ENCODE measurements at places on chromosomes 3 and 15.
A peak's percentile ranks its signal among the peaks of the same experiment; 100 is the strongest.

DNA sequence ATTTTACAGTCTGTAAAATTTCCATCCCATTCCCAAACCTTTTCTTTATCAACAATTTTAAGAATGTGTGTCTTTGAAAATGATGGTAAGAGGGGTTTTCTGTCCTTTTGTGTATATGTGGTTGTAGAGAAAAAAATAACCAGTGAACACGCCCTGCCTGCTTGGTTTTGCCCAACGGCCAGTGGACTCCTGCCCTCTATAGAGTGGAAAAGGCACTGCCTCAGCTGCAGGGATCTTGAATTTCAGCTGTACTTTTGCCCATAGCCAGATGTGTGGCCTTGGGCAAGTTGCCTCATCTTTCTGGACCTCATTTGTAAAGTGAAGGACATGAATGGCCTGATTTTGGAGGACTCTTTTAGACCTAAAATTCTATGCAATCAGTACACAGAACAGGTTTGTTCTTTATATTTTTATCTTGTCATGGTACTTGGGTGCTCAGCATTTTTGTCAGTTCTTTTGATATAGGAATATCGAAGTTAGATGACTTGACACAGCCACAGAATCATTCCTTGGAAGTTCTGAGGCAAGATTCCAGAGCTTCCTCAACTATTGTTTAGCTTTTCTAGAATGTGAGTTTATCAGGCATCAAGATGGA is 81.0 kb downstream of the CLDN11 start:
- DNase-seq: peak; percentile 61

- no peak for DNase-seq
These were observed 82.6 kb downstream of the PDZRN3 start for GRCh38 chr3:73542136-73542535.

- no peak for DNase-seq
These were observed 136.9 kb downstream of the LEKR1 start for GRCh38 chr3:156963096-156963495.

DNA sequence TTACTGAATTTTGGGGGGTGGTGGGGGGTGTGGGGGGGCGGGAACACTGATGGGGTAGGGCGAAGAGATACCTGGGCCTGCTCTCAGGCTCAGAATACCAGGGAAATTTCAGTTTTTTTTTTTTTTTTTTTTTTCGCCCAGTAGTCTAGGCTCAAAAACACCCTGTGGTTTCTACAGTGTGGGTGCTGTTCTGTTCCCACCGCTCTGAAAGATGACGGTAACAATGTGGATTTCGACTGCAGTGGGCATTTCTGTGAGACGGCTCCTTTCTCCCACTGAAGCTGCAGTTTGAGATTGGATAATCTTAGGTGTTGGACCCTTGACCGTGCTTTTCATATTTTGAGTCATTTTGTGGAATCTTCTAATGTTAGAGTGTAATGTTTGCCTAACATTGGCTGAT is 143.8 kb upstream of the RGMA start:
- no peak for DNase-seq

GRCh38 chr15:33476076-33476475 is 165.3 kb downstream of the RYR3 start:
- DNase-seq: no peak

GRCh38 chr3:139358841-139359562 is 15.2 kb downstream of the MRPS22 start:
- peak; percentile 11 for DNase-seq

GRCh38 chr3:31833391-31834190 is 147.5 kb downstream of the OSBPL10 start:
- DNase-seq: no peak

DNA sequence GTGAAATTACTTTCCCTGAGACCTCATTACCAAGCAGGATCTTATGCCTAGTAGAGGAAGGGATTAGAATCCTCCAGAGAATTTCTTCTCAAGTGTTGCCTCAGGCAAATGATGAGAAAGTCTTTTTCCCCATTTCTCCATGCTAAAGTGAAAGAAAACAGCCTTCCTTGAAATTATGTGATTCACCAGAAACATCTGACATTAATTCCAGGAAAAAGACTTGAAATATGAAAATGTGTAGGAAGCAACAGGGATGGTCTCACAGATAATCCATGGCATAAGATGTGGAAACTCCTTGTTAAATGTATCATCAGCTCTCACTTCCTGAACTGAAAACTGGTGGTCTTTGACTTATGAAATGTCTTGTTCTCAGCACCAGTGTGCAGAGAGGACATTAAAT is 17.9 kb upstream of the ABI3BP start:
- DNase-seq: no peak

DNA sequence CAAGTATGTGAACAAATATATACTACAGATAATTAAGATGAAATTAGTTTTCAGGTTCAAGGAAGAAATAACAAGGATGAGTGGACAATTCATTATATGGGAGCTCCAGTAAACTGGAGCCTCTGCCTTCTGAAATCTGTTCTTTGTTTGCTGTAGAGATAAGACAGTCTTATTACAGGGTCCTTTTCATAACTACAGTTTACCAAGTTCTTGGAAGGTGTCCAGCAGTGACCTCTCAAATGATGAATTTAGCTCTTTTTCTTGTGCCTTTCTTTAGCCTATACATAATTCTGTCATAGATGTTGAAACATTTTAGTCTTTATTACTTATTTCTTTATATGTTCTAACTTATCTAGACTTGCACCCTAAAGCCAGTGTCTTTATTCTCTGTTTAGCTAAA is 89.7 kb upstream of the GBE1 start:
- DNase-seq: no peak

DNA sequence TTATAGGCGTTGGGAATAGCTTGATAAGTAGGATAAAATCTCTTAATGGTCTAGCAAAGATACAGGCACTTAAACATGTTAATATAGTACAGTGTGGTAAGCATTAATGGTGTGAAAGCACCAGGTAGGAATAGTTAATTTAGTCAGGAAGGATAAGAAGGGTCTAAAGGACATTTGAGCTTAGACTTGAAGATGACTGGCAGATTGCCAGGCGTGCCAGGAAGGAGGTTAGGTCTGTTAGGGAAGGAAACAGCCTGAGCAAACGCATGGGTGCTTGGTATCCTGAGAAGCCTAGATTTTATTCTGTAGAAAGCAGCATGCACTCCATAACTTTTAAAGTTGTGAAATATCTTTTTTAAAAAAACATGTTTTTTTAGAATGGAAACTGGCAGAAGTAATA is 17.7 kb downstream of the SEC62 start:
- DNase-seq: no peak

DNA sequence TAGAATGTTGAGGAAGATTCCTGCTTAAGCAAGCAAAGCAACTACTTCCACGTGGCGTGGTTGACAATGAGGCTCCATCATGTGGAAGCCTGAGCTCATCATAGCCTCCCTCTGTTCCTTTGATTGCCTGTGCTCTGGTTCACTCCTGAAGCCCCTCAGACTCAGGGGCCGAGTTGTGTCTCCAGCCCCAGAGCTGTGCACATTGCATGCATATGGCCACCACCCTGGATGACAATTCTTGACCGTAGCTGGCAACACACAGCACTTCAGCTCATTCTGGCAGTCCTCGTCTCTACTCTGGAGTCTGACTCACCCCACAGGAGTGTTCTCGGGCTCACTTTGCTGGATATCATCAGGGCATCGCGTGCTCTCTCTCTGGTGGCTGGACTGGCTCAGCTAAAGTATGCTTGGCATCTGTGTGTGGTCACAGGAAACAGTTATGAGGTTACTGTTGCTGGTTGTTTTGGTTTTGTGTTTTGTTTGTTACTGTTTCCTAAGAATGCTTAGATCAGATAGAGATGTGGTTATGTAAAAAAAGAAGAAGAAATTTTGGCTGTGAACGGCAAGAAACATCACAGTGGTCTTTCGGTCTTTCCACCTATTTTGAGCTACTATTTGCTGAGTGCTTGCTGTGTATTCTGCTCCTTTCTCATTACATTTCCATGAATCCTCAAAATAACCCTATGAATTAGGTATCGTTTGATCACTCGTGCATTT is 41.6 kb upstream of the MRPS22 start:
- no peak for DNase-seq

- peak; percentile 52 for DNase-seq
These were observed 64.4 kb downstream of the LINGO1 start for GRCh38 chr15:77568014-77568972.

GRCh38 chr15:60571008-60571420 is 92.1 kb upstream of the ICE2 start:
- no peak for DNase-seq

DNA sequence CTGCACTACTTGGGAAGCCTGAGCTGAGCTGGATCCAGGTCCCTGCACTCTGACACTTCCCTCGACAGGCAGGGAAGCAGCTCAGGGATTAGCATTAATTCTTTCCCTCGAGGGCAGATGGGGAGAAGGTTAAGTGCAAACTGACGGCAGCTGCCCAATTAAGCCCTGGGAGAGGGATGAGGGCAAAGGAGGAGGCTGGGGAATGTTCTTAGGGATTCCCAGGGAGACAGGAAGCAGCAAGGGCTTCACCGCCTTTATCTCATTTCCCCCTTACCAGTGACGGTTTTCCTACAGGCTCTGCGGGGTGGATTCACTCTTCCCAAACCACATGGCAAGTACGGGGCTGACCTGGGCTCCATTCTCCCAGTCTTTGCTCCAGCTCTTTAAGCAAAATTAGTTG is 519.0 kb upstream of the PROK2 start:
- DNase-seq: no peak

- no peak for DNase-seq
These were observed 111.2 kb downstream of the EOMES start for GRCh38 chr3:27610800-27611525.

DNA sequence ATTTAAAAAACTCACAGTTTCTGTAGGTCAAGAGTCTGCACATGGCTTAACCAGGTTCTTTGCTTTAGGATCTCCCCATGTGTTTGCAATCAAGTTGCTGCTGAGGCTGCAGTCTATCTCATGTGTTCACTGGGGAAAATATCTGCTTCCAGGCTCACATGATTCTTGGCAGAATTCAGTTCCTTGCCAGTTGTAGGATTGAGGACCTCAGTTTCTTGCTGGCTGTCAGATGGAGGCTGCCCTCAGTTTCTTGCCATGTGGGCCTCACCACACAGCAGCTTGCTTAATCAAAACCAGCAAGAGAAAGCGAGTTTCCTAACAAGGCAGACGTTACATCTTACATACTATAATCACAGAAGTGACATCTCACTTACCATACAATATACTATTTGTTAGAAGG is 10.0 kb upstream of the TBC1D5 start:
- no peak for DNase-seq

- no peak for DNase-seq
These were observed 2.0 kb downstream of the AP2M1 start for GRCh38 chr3:184176377-184177330.

GRCh38 chr3:58801541-58801940 is 135.0 kb upstream of the FAM3D start:
- DNase-seq: no peak

- no peak for DNase-seq
These were observed 2.4 kb downstream of the HYAL3 start for GRCh38 chr3:50296721-50297383.

GRCh38 chr3:170257145-170257544 is 34.9 kb downstream of the PRKCI start:
- DNase-seq: no peak

DNA sequence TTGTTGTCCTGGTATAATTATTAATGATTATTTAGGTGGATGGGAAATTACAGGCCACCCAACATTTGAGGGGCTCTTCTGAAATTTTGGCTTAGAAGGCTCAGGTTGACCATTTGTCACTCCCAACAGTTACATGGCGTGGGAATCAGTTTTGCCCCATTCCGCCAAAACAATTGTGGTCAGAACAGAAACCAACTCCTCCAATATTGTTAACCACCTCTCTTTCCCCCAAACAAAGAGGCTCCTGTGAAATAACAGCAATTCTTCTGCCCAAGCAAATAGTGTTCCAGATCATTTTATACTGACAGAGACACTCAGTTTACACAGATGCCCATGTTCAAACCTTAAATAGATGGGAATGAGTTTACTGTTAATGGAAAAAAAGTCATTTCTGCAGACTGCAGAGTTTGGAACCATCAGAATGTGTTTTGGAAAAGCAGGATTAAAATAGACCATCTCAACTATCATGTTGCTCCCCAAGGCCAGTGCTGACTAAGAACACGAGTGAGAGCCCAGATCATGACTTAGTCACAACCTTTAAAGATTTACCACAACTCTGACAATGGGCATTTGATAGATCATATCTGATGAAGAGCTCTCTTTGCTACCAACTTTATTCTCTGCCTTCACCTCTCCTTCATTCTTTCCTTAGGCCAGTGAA is 102.1 kb downstream of the DUT start:
- DNase-seq: no peak

- DNase-seq: peak; percentile 32
These were observed 28.5 kb downstream of the UBE2E1 start for GRCh38 chr3:23834082-23834870.

- peak; percentile 9 for DNase-seq
These were observed 140.7 kb upstream of the MEF2A start for GRCh38 chr15:99424978-99425656.

- DNase-seq: peak; percentile 86
These were observed 45.7 kb downstream of the WDR76 start for GRCh38 chr15:43872416-43873020.

DNA sequence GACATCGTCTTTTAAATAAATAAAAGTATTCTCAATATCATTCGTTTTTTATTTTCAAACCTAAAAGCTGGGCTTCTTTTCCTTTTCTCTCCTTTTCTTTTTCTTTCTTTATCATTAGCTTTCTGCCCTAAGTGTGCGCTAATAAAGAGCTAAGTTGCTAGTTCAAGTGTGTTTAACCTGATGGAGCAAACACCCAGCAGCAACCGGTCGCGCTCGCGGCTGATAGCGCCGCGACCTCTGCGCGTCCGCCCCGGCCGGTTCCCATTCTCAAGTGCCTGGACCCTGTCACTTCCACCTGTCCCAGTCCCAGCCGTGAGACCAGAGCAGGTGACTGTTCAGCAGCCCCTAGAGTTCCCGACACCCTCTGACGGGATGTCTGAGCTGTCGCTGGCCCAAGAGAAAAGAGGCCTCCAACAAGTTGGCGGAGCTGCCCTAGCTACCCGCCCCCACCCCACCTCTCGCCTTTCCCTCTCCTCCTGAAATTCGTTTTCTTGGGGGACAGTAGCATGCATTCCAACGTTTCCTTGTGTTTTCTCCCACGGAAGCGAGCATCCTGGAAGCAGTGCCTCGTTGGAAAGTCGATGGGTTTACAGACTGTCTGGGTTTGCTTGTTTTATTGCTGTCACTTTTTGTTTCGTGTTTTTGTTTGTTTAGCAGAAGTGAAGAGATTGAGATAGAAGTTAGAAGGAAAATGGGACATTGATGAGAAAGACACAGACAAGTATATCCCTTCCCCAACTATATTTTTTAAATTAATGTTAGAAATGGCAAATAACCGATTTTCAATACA is 3.1 kb upstream of the MECOM start:
- no peak for DNase-seq

DNA sequence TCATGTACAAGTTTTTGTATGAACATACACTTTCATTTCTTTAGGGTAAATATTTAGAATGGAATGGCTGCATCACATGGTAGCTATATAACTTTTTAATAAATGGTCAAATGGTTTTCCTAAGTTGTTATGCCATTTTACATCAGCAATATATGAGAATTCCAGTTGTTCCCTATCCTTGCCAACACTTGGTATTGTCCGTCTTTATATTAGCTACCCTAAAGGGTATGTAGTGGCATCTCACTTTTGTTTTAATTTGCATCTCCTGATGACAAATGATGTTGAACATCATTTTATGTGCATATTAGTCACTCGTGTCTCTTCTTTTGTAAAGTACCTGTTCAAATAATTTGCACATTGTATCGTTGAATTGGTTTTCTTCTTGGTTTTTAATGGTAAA is 2.5 kb upstream of the MUC13 start:
- no peak for DNase-seq

Data from midbrain (tissue), 1 donor.